Psoas muscle (tissue), 8 donors: ENCODE measurements at places on chromosomes 5 and 9.

- no peak for DNase-seq
Measured at GRCh38 chr5:68378204-68378820, 162.8 kb downstream of the PIK3R1 start.

- DNase-seq, result no peak
Measured at GRCh38 chr5:5105531-5105930, 34.6 kb upstream of the ADAMTS16 start.

DNA sequence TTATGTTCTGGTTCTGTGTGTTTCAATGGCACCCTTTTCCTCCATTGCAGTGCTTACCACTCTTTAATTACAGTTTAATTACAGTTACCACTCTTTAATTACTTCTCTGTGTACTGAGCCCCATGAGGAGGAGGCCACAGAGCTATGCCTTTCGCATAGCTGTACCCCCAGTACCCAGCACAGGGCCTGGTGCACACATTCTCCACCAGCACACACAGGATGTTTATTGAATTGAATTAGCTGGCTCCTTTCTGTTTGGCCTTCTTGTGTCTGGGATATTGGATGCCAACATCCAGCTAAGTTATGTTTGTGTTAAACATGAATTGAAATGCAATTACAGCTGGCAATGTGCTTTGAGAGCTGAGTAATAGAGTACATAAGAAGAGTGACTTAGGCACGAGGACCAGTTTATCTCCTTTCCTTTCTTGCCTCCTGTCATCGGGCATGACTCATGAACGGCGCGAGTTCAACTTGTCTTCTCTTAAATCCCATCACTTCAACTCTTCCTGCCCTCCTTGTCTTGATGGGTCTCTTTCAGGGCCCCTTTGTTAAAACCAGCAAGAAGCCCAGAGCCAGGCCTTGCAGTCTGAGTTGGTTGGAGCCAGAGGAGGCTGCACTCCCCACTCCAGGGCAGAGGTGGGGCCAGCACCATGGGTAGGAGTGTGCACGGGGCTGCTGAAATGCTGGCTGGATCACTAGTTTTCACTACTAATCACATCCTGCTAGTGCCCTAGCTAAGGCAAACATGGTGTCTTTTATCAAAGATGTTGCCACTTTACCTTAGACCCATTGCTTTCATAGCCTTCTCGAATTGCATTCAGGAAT is 37.4 kb downstream of the MVB12B start:
- no peak for DNase-seq

- DNase-seq, result no peak
Measured at GRCh38 chr5:133930061-133930812, 38.2 kb downstream of the C5orf15 start.

- no peak for DNase-seq
Measured at GRCh38 chr5:53481159-53481886, 894 bp downstream of the FST start.

- DNase-seq, result no peak
Measured at GRCh38 chr5:175035882-175036533, 311.6 kb downstream of the MSX2 start.

GRCh38 chr5:39164016-39164415 is 55.3 kb downstream of the FYB1 start:
- DNase-seq, result no peak

GRCh38 chr5:34843497-34843896 is 4.5 kb downstream of the TTC23L start:
- DNase-seq, result no peak

DNA sequence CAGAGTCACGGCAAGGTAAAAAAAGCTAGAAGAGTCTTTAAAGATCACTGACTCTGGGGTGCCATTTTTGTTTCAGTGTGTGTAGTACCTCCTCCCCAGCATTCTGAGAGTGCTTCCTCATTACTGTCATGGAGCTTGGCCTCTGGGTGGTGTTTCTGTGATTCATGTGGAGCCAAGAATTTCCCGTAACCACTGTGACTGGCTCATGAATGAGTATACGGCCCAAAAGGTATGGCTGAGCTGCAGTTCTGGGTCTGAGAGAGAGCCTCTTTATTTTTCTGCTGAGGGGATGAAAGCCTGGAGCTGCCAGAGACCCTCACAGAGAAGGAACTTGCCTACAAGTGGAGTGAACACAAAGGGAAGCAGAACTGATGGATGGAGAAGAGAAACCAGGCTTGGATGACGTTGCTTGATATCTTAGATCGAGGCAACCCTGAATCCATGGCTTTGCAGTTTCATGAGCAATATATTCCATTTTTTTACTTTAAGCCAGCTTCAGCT is 85.6 kb downstream of the PTTG1 start:
- DNase-seq, result no peak

- DNase-seq, result no peak
Measured at GRCh38 chr9:100186356-100186755, 87.3 kb downstream of the INVS start.

DNA sequence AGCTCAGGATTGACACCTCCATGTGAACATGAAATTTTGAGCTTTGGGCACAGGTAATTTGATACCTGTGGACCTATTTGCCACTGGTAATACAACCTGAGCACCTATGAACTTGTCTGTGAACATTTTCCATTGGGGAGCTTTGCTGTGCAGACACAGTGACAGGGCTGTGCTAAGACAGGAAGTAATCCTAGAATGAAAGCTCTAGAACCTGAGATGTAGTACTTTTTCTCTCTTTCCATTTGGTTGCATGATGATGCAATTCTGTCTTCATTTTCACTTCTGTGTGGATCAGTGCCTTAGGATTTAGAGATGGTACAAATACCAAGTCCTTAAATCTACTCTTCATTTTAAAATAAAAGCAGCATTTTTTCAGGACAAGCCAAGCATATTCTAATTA is 216.9 kb downstream of the NR3C1 start:
- no peak for DNase-seq

- DNase-seq, result no peak
Measured at GRCh38 chr9:111961575-111961974, 65.0 kb downstream of the UGCG start.

- DNase-seq, result no peak
Measured at GRCh38 chr9:130399768-130400167, 45.0 kb upstream of the ASS1 start.

GRCh38 chr5:126875303-126875785 is 98.4 kb downstream of the LMNB1 start:
- no peak for DNase-seq

- no peak for DNase-seq
Measured at GRCh38 chr5:116942622-116943021, 368.0 kb upstream of the SEMA6A start.

GRCh38 chr9:136373300-136374182 is at the start of gene CARD9:
CARD9 (minus strand) TSS chr9:136373669; CDS start chr9:136372078, 1,591 bp downstream.
- no peak for DNase-seq

DNA sequence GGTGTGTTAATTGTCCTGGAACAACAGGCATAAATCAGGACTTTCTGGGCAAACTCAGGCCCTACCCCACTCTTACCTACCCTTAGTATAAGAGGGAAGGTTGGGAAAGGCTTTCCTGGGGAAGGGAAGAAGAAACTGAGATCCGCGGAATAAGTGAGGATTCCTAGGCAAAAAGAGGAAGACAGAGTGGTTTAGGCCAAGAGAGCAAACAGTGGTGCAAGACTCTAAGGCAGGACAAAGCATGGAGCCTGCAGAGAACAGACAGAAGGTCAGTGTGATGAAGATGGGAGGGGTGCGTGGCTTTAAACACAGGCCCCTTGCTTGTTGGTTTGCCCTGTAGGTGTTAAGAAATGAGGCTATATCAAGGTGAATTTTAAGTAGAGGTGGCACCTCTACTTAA is 69.4 kb downstream of the TMC1 start:
- DNase-seq, result no peak

DNA sequence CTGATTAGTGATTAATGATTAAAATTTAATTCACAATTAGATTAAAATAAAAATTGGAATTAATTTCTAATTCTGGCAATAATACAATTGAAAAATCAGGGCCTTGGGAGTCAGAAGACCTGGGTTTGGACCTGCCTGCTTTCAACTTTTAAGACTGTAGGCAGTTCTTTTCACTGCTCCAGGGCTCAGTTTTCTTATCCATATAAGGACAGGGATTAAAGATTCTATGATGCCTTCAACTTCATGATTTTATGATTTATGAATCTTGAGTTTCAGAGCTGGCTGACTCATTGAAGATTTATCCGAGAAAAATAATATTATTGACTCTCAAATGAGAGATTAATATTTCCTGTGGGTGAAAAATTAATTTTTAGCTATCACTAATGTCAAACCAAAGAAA is 208.6 kb upstream of the ANKH start:
- no peak for DNase-seq

- peak; percentile 55 for DNase-seq
Measured at GRCh38 chr9:85142496-85142911, 473.0 kb downstream of the NTRK2 start.

- DNase-seq, result peak; percentile 57
Measured at GRCh38 chr5:149114403-149115312, 26.6 kb upstream of the ABLIM3 start.

GRCh38 chr9:85013703-85014102 is 344.2 kb downstream of the NTRK2 start:
- DNase-seq, result no peak

- DNase-seq, result no peak
Measured at GRCh38 chr9:120555839-120556238, 24.1 kb downstream of the CDK5RAP2 start.

- no peak for DNase-seq
Measured at GRCh38 chr9:23492126-23493002, 333.7 kb downstream of the ELAVL2 start.

DNA sequence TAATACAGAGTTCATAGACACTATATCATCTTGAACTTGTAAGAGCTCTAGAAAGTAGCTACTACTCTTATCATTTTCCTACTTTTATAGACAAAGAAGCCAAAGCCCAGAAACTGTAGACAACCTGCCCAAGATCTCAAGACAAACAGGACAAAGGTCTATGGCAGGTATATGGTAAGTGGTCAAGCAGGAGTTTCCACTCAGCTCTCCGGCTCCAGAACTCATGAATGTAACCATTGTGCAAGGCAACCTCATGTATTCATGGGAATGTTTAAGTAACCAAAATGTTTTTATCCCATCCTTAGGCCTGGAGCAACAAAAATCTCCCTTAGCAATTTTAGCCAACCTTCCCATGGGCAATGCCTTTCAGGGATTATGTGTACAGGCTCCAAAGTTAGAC is 163.4 kb upstream of the PUM3 start:
- no peak for DNase-seq

- no peak for DNase-seq
Measured at GRCh38 chr9:13719981-13720676, 440.6 kb upstream of the MPDZ start.

DNA sequence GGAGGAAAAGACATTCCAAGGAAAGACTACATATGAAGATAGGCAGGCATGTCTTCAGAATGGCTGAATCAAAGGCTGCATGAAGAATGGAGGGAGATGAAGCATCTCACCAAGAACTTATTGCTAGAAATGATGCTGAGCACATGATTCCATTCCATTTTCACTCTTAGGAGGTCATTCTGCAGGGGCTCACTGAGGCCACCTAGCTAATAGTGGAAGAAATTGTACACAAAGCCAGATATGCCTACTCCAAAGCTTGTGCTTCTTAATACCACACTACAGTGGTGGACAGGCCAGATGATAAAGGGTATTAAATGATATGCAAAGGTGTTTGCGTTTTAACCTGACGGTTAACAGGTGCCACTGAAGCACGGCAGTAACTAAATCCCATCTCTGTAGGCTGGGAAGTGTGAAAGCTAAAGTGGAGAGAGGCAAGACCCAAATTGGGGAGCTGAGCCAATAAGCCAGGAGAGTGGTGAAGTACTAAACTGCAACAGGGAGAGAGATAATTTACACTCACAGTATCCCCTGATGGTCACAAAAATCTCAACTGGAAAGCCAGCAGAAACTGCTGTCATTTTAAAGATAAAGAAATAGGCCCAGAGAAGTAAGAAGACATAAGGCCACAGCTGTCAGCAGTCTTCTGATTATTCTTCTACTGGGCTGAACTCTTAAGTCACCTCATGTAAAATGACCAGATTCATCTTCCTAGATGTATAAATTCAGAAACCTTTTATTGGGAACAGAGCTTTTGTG is 14.6 kb downstream of the NDUFA8 start:
- no peak for DNase-seq

DNA sequence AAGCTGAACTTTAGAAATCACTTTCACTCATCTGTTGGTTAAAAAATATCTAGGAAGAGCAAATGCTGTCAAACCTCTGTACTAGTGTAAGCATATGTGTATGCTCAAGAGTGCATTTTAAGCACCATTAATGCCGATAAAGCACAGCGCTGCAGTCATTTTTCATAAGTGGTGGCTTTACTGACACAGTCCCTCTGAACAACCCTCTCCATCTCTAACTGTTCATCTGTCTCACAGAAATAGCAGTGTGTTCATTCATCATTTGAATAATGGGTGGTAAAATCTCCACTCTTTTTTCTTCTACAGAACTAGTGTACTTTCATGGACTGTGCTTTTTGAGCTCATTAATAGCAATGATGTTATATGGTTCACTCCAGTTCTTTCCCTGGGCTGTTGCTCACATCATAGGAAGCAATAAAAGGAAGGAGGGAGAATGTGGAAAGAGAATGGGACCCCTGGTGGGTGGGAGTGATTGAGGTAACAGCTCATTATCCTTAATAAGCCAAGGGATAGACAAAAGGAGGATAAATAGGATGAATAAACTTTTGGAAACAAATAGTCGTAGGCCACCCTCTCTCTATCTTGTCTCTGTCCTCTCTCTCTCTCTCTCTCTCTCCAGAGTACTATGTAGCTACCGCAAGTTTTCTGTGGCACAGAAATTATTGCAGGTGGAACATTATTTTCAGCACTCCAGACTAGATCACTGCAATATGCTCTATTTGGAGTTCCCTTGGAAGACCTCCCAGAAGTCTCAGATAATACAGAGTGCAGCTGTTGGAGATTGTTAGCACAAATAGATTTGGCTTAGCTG is 117.9 kb upstream of the PRDM9 start:
- DNase-seq, result no peak

DNA sequence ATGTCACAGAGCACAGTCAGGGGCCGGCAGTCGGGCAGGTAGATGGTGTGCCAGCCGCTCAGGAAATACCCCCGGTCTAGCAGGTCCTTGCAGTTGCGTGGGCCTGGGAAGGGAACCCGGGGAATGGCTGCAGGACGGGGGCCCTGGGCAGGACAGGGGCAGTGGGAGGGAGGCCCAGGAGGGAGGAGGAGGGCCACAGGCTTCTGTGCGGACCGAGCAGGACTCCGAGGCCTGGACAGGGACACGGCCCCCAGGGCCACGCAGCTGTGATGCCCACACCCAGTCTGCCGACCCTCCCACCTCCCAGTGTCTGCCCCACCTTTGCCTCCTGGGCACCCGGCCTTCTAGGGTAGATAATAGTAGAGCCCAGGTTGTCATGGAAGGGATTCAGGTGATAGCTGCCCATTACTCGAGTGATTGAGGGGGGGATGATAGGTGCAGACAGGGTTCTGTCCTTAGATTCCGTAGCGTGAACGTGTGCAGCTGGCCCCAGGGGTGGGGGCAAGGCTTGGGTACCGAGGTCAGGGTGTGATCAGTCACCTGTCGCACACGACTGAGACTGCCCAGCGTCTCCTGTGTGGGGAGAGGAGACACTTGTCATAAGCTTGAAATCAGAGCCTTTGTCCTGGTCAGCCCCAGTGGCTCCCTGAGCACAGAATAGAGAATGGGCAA is 4.5 kb downstream of the FCN1 start:
- DNase-seq, result no peak

- DNase-seq, result no peak
Measured at GRCh38 chr9:98185611-98186171, 6.7 kb downstream of the CORO2A start.
